ENCODE measurements at places on chromosomes 4 and X. TPM values are rescaled to one million over a fixed set of nuclear protein-coding genes. Genes with fewer than 3 reads are reported as not detected.

The SPANXN4 gene
- not detected for total RNA-seq

The OTC gene
- not detected for total RNA-seq

The ASB5 gene
- not detected for total RNA-seq

The HEPH gene
- 12.2 TPM for total RNA-seq

The GPR82 gene
- not detected for total RNA-seq

The F9 gene
- not detected for total RNA-seq

The MOSPD2 gene
- 11.5 TPM for total RNA-seq

The GAGE12J gene
- not detected for total RNA-seq

The LANCL3 gene
- 0.05 TPM for total RNA-seq

The ENOPH1 gene
- 53.3 TPM for total RNA-seq

The IDUA gene
- 18.0 TPM for total RNA-seq

The NEUROG2 gene
- total RNA-seq, result 4.2 TPM

The PAGE2 gene
- not detected for total RNA-seq

The PRKG2 gene
- 0.77 TPM for total RNA-seq

The PCYT1B gene
- 32.3 TPM for total RNA-seq
